NCI-H446 treated with DMSO at 0.1 percent for 48 hours (cell line): ENCODE measurements at places on chromosomes 4 and X.
A peak's percentile ranks its signal among the peaks of the same experiment; 100 is the strongest.

- no peak for DNase-seq
These were observed 102.6 kb upstream of the PRKX start for GRCh38 chrX:3815896-3816664.

DNA sequence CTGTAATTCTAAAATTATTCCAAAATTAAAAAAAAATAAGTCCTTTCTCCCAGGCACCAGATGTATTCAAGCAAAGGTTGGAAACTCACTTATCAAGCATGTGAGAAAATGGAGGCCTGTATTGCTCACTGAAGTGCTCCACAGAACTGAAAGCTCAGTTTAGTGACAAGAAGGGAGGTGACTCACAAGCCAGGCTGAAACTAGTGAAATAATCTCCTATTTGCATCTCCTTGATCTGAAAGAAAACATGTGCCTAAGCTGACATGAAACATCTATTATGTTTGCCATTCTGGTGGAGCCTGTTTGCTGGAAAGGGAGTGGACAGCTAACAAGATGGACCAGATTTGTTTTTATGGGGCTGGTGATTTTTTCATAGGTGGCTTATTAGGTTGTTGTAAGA is 54.0 kb upstream of the AMELX start:
- DNase-seq: no peak

DNA sequence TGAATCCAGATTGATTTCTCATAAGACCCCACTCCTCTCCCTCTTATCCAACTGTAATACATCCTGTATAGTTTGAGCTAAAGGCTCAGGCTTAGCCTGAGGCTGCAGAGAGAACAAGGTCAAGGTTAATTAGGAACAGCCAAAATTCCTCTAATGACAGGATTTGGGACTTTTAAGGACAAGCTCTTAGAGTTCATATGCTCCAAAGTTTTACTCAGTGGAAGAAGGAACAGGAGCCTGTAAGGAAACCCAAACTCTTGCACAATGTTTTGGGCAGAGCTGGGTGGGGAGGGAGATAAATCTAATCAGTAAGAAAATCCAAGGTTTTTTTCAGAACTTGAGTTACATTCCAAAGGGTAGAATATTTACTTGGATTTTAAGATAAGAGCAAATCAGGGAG is 238.8 kb downstream of the QDPR start:
- DNase-seq: no peak

DNA sequence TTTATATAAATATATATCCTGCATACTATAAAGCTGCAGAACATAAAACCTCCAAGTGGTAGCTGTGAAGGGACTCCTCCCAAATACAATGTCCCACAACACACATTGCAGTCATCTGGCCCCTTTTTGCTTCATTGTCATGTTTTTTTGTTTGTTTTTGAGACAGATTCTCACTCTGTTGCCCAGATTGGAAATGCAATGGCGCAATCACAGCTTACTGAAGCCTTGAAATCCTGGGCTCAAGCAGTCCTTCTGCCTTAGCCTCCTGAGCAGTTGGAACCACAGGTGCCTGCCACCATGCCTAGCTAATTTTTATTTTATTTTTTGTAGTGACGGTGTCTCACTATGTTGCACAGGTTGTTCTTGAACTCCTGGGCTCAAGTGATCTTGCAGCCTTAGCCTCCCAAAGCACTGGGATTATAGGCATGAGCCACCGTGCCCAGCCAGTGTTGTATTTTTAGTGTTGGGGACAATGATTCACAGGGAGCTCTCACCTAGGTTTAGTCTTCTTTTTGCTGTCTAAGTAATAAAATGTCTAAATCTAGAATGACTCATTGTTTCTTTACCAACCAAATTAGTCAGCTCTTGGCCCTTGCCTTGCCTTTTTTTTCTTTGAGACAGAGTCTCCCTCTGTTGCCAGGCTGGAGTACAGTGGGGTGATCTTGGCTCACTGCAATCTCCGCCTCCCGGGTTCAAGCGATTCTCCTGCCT is 24.0 kb upstream of the XIAP start:
- peak; percentile 12 for DNase-seq

DNA sequence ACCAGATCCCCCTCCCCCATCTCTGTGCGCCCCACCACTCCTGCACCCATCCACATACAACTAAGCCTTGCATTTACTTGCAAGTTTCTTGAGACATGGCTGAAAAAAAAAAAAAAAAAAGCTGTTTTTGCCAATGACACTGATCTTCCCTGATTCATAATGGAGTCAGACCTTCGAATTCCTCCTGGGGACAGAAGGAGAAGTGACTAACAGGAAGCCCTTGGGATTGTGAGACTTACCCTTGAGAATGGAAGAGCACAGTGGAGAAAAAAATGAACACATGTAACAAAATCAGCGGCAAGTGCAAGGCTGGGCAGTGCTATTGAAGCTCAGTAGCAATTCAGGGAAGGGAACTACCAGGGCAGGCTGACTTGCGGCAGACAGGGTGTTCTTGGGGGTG is 288.4 kb downstream of the BCOR start:
- DNase-seq: no peak

DNA sequence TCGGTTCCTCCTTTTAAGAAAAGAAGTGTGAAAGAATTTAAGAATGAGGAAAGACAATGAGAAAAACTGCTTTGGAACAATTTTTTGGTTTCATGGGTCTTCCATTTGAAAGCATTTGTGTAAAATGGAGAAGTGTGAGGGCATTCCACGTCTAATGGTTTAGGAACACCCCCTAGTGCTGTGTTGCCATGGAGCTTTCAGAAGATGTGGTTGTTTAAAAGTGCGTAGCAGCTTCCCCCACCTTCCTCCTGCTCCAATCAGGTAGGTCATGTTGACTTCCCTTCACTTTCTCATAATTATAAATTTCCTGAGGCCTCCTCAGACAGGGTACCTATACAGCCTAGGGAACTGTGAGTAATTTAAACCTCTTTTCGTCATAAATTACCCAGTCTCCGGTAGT is 50.0 kb downstream of the UGT2B10 start:
- no peak for DNase-seq

GRCh38 chrX:22155126-22155525 is 117.6 kb upstream of the CBLL2 start:
- no peak for DNase-seq

DNA sequence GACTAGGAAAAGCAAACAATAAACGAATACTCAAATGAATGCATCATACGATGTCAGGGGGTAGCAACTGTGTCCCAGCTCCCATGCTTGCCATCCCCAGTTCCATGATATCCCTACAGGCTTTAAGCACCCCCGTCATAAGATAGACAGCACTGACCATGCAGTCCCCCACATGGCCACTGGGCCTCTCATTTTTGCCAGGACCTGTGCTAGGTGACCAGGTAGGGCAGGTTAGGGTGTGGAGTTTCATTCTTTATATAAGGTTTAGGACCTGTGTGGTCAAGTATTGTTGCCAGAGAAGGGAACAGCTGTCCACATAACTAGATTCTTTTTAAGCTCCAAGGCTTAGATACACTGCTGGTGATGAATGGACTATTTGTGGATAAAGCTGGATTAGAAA is 9.7 kb downstream of the PPEF2 start:
- DNase-seq: no peak

DNA sequence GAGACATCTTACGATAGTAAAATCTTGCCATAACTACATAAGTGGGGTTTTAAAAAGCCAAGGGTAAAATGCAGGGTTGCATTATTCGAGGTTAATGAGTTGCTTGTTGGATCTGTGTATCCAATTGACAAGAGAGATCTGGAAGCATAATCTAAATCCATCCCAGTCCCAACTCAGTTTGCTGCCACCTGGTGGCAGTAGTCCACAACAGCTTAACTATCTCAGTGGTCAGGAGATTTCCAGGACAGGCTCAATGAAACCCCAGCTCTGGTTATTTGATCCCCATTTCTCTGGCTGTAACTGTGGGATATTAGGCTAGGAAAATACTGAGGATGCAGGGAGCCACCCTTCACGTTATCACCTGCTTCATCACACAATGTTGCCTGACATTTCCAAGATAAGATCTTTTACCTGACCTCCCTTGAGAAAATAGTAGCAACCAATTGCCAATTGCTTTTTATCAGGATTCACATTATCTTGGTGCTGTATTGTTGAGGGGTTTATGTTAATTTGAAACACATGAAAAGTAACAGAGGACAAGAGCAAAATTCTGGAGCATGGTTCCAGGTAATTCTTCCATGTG is 88.2 kb upstream of the TNIP3 start:
- DNase-seq: peak; percentile 30

DNA sequence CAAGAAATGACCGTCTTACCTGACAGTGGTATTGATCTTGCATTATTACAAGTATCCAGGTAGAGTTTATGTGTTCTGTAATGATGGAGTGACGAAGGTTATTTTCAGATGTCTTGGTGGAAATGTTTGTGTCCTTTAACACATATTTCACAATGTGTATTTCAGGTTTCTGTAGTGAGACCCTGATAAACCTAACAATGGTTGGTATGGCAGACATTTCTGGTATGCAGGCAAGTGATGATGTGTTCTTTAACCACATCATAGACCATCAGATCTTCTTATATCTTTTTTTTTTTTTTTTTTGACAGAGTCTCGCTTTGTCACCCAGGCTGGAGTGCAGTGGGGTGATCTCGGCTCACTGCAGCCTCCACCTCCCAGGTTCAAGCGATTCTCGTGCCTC is 14.6 kb upstream of the ATXN3L start:
- DNase-seq: no peak

GRCh38 chr4:119314356-119314755 is 7.6 kb downstream of the FABP2 start:
- peak; percentile 6 for DNase-seq
